MV-4-11 (cell line): ENCODE measurements at places on chromosomes 2 and 18.

DNA sequence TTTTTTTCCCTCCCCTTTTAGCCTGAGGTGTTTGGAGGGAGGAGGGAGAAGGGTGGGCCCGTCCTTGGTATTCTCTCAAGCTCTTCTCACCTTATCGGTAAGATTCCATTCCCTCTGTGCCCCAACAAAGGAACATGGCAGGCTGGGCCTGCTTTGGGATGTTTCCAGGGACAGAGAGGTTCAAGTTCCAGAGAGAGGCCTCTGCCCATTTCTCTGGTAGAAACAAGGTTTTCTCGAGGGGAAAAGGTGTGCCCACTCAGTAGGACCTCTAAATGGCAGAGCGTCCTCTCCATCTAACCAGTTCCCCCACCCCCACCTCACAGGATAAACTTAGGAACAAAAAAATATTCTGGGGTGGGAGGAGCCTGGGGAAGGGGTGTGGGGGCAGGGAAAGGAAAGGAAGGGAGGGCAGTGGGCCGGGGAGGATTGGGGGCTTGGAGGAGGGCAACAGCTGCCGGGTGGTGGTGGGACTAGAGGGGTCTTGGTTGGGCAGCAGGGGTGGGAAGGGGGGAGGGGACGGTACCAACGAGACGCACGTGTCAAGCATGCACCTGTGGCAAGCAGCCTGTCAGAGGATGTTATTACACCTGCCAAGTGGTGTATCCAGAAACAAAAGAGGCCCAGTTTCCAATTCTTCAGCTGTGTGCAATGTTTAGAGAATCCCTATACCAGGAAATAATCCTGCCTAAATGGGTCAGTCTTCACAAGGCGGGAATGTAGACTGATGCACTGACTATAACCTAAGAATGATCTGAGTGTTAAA, 2.1 kb downstream of the PCBP1 start:
- DNase-seq: no peak

GRCh38 chr2:68302281-68302875, 17.4 kb downstream of the CNRIP1 start:
- no peak for DNase-seq

- peak; percentile 68 for DNase-seq
These were observed 9.5 kb upstream of the ZNF396 start for GRCh38 chr18:35386600-35387100.

DNA sequence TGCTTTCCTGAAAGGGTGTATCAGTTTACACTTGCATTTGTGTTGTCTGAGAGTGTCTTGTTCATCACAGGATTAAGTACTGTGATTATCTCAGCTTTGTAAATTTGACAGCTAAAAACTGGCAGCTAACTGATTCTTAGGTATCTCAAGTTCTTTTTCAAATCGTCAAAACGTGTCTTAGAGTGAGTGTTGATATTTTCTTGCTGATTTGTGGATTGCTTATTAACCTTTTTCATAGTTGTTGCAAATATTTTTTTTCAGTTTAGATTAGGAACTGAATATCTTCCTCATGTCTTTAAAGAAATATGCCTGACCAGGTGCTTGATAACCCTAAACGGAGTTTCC, 41.9 kb downstream of the LRRFIP1 start:
- no peak for DNase-seq

- DNase-seq: no peak
These were observed 25.5 kb upstream of the CEP68 start for GRCh38 chr2:65030476-65031332.

DNA sequence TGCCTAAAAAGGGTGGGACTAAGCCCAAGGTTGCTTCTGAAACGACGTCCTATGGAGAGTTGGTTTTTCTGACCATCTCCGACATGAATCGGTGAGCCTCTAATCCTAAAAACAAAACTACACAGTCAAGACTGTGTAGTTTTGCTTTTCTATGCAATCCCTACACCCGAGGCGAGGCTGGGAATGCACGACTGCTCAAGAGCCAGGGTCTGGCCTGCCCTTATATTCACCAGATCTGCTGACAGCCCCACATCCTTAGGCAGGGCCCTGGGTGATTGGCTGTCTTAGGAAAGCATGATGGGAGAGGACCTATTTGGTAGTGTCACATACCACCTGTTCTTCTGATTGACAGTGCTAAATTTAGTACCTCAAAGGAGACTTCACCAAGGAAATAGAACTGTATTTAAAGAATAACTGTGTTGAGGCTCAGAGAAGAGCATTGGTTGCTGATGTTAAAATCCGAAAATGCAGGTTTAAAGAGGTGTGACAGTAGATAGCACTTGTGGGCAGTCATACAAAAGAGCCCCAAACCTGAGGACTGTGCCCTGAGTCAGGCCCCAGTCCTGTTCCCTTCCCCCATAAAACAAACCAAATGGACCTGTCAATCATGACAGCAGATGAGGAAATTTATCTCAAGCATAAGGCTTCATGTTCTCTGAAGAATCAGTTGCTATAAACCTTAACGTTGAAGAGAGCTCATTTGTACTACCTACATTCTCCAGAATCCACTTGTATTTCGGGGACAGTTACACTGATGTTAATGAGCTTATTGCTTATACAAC, at the start of gene TTN:
Gene TTN, minus strand, starts transcription at position 197 of the 782 bp plus-strand sequence. CDS start 2,781 bp downstream, outside the sequence.
- no peak for DNase-seq

DNA sequence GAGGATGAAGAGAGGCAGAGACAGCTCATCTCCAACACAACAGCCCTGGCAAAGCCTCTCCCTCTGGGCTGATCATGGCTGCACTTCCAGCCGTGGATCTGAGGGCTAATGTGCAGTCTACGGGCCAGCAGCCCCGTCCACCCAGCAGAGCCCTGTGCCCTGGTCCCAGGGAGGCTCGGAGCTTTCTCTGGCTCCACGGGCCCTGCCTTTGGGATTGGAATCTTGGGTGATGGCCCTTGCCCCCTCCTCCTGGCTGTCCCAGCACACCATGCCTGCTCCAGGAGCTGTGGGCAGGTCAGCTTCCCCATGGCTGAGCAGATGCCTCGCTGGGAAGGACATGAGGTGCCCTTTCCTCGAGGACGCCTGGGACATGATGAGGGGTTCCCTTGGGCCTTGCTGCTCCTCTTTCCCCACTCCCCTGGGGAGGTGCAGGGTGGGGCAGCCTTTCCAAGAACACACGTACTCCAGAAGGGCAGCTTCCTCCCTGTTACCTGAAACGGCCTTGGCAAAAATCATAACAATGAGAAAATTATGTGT, 66.9 kb downstream of the C18orf63 start:
- DNase-seq: no peak

DNA sequence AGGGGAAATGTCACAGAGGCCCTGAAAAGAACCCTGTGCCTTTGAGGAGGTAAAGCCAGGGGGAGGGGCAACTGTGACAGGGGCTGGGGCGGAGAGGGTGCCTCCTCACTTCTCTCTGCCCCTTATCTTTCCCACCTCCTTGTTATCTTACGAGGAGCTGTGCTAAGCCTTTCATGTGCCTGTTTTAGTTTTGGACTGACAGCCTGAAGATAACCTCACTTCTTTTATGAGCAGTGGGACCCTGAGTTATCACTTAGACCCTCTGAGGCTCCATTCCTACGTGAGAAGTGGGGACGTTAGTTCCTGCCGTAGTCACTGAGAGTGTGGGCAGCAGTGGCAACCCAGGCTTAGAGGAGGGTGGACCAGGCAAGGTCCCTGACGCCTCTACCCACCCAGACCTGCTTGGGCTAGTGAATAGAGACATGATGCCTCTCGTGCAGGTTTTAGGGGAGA, 39.5 kb upstream of the LBH start:
- DNase-seq: no peak

- no peak for DNase-seq
These were observed 270.2 kb upstream of the SYT4 start for GRCh38 chr18:43547456-43547855.

DNA sequence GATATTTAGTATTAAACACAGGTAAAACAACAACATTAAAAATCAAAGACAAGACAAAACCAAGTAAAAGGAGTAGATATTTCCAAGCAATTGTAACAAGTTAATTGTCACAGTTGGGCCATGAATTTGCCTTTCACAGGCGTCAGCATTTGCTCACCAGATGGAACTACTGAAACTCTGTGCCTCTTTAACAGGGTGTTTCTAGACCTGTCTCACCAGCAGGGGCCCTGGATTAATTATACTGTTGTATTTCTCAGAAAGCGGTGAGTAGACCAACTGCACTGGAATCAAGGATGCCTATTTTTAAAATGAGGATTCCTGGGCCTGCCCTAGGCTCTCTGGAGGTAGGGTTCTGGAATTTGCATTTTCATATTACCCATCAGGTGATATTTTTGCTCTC, 92.6 kb downstream of the UPP2 start:
- no peak for DNase-seq

DNA sequence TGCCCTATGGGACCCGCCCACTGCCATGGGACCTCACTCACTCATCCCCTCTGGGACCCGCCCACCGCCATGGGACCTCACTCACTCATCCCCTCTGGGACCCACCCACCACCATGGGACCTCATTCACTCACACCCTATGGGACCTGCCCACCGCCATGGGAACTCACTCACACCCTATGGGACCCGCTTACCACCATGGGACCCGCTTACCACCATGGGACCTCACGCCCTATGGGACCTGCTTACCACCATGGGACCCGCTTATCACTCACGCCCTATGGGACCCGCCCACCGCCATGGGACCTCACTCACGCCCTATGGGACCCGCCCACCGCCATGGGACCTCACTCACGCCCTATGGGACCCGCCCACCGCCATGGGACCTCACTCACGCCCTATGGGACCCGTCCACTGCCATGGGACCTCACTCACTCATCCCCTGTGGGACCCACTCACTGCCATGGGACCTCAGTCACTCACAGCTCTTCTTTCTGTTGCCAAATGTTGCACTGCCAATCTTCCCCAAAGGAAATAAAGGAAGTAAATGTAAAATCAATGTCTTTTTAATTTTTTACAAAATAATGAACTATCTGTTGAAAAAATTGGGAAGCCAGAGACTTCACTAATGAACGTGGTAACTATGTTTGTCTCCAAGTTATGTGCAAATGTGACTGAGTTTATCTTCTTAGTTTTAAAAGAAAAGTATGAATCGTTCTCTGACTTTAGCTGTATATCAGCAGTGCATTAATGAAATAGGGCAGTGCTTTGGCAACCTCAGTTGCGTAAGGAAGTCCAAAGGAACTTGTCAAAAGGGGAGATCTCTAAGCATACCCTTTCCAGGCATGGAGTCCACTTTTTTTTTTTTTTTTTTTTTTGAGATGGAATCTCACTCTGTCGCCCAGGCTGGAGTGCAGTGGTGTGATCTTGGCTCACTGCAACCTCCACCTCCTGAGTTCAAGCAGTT, 101.5 kb upstream of the MGAT5 start:
- no peak for DNase-seq
